HFFc6 (cell line): ENCODE measurements at places on chromosomes 5 and 9.

GRCh38 chr9:74847478-74848152, 40.1 kb downstream of the TRPM6 start:
- H3K27me3 ChIP-seq, result peaks cover 1% of the 10 kb centered on the region
- no peaks in the 10 kb centered on the region for H3K36me3 ChIP-seq
- H3K4me1 ChIP-seq, result peaks cover 13% of the 10 kb centered on the region
- no peak for DNase-seq

DNA sequence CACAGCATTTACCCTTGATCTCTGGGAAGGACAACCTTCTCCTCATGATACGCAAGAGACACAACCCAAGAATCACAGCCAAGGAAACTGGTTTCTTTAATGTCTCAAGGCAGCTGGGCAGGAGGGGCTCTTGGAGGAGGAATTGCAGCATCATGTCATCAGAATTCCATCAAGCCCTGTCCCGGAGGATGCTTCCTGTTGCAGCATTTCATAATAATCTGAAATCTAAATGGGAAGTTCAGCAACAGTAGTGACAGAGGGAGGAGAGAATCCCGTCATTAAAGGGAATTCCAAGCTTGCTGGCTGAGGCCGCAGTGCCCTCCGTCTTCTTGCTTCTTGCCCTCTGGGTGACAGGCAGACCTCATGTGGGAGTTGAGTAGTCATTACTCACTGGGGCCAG, 192.7 kb downstream of the TENT4A start:
- H3K27ac ChIP-seq, result no peak overlapping the region

DNA sequence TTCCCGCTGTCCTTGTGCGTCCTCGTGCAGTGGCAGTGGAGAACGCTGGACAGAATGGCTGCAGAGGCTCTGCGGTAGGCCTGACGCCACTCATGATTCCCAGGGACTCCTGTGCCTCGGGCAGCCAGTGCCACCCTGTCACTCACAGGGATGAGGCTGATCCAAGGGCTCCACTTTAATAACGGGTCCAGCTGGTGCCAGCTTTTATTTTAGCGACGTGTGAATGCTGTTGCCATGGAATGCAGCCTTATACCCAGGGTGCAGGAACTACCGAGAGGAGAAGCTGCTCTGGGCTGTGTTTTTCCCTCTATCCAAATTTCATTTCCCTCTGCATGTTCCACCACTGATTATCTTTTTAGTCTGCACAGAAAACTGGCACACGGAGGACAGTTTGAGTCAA, 15.8 kb upstream of the NTNG2 start:
- no peak overlapping the region for H3K27ac ChIP-seq
- peaks cover 49% of the 10 kb centered on the region for H3K27me3 ChIP-seq
- H3K36me3 ChIP-seq, result no peaks in the 10 kb centered on the region
- no peak overlapping the region for H3K4me3 ChIP-seq
- DNase-seq, result no peak

GRCh38 chr5:78287833-78288232, 6.7 kb downstream of the AP3B1 start:
- peaks cover 37% of the 10 kb centered on the region for H3K36me3 ChIP-seq
- peaks cover 82% of the 10 kb centered on the region for H3K4me1 ChIP-seq
- peak overlapping the region; percentile 82 for H3K4me3 ChIP-seq
- H3K27me3 ChIP-seq, result no peaks in the 10 kb centered on the region; the same call in 1 of the 2 replicates
- peak overlapping the region; percentile 84 for H3K27ac ChIP-seq

DNA sequence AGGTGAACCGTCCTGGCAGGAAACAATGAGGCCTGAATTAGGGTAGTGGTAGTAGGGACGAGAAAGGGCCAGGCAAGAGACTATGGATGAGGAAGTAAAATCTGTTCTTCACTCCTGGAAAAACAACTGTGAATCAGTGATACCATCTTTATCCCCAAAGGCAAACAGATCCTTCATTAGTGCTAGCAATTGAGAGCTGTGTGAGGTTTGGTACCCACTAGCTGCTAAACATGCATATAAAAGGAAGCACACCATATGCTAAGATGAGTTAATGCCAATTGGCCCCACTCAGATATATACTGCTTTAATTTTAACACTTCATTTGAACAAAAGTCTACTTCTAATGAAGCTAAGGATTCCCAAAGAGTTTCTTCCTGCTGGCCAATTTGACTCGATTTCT, 244.8 kb upstream of the NR4A3 start:
- H3K4me3 ChIP-seq, result no peak overlapping the region
- DNase-seq, result no peak
- no peaks in the 10 kb centered on the region for H3K4me1 ChIP-seq
- H3K27me3 ChIP-seq, result peaks cover 17% of the 10 kb centered on the region
- no peak overlapping the region for H3K27ac ChIP-seq
- H3K36me3 ChIP-seq, result no peaks in the 10 kb centered on the region

GRCh38 chr5:32325062-32325461, 12.3 kb upstream of the MTMR12 start:
- peaks cover 22% of the 10 kb centered on the region for H3K4me1 ChIP-seq
- no peaks in the 10 kb centered on the region for H3K27me3 ChIP-seq
- H3K36me3 ChIP-seq, result peaks cover 6% of the 10 kb centered on the region; the same call in 1 of the 2 replicates
- no peak overlapping the region for H3K27ac ChIP-seq

DNA sequence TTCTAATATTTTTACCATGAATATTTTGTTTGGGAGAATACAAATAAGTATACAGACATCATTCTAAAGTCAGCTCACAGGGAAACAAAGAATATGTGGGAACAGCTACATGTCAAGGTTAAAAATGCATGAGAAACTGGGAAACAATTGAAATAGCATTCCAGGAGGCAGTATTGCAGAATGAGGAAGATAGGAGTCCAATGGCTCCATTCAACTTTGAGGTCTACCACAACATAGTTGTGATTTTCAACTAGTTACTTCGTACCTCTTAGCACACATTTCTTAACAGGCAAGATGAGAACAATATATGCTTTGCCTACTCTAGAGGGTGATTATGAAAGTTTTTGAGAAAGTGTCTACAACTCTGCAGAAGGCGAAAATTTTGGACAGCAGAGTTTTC, 35.2 kb upstream of the CAST start:
- DNase-seq, result peak; percentile 86
- H3K27ac ChIP-seq, result peak overlapping the region; percentile 75
- H3K4me3 ChIP-seq, result peak overlapping the region; percentile 2; the same call in 1 of the 2 replicates
- no peaks in the 10 kb centered on the region for H3K36me3 ChIP-seq

GRCh38 chr5:33223563-33224284, 217.0 kb upstream of the TARS1 start:
- no peak overlapping the region for H3K27ac ChIP-seq
- no peak overlapping the region for H3K4me3 ChIP-seq
- no peak for DNase-seq

DNA sequence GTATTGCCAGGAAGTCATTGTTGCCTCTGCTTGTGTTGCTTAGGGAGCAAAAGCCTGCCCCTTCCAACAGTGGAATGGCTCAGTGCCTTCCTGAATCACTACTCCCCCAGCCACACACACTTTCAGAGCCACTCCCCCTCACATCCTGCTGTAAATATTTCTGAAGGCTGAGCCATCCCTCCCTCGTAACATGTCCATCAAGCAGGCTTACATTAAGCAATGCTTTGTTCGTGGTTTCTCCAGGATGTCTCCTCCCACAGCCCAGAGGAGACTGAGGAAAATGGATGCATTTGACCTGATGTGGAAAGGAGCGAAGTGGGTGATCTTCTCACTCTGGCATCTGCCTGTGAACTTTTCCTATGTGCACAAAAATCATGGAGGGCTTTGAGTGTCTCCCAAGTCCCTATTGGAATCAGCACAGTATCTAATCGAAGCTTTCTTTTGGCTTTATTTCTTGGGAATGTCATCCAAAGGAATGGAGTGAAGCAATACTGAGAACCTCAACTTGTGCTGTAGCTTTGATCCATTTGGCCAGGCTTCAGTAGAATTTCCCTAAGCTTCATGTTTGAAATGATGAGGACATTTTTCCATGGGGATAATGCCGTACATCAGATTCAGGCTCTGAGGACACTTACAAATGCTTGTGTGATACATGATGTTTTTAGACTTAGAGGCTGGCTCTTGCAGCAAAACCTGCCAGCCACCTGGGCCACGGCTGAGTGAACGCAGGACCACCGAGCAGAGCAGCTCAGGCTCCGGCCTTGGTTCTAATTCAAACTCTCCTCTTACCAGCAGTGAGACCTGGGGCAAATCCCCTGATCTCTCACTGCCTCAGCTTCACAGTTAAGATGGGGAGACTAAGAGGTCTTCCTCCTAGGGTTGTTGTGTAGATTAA, 389.1 kb downstream of the ENC1 start:
- peak overlapping the region; percentile 24 for H3K4me3 ChIP-seq
- peak overlapping the region; percentile 91 for H3K27ac ChIP-seq
- peak; percentile 97 for DNase-seq

- no peak overlapping the region for H3K27ac ChIP-seq
- peaks cover 7% of the 10 kb centered on the region; the same call in 1 of the 2 replicates for H3K4me1 ChIP-seq
- no peaks in the 10 kb centered on the region for H3K36me3 ChIP-seq
Measured at GRCh38 chr5:124996764-124997077, 250.3 kb upstream of the ZNF608 start.

GRCh38 chr9:37325778-37326177, 96.7 kb upstream of the GRHPR start:
- H3K27me3 ChIP-seq, result peaks cover 2% of the 10 kb centered on the region
- no peaks in the 10 kb centered on the region for H3K36me3 ChIP-seq
- no peaks in the 10 kb centered on the region for H3K4me1 ChIP-seq

- peaks cover 66% of the 10 kb centered on the region for H3K4me1 ChIP-seq
- no peak overlapping the region for H3K27ac ChIP-seq
- no peaks in the 10 kb centered on the region for H3K36me3 ChIP-seq
- no peaks in the 10 kb centered on the region; the same call in 1 of the 2 replicates for H3K27me3 ChIP-seq
- DNase-seq, result no peak
Measured at GRCh38 chr5:67035098-67035740, 161.4 kb downstream of the CD180 start.

DNA sequence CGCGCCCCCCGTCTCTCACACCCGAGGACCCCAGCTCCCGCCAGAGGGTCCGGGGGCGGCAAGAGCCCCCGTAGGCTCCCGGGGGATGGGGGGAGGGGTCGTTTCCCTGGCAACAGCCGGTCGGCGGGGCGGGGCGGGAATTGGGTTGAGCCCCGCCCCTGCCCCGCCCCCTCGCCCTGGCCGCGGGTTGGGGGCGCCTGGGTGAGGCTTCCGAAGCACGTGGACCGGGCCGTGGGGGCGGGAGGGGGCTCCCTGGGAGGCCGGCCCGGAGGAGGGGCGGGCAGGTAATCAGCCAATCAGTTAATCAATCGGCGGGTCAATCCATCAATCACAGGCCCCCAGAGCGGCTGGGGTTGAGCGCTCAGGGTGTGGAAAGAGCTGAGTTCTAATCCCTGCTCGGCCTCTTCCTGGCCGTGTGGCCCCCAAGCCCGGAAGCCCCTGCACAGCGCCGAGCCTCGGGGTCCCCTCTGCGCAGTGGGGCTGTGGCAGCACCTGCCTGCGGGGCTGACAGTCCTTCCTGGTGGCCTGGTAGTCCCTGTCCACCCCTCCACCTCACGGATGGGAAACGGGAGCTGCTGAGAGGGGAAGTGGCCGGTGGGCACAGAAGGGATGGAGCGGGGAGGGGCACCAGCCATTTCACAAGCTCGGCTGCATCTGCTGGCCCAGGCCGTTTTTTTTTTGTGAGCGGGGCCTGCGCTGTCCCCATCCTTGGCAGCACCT, 174.2 kb upstream of the IER5L start:
- H3K27ac ChIP-seq, result peak overlapping the region; percentile 75
- H3K4me3 ChIP-seq, result peak overlapping the region; percentile 85
- H3K36me3 ChIP-seq, result peaks cover 11% of the 10 kb centered on the region
- DNase-seq, result no peak
- H3K27me3 ChIP-seq, result peaks cover 17% of the 10 kb centered on the region

DNA sequence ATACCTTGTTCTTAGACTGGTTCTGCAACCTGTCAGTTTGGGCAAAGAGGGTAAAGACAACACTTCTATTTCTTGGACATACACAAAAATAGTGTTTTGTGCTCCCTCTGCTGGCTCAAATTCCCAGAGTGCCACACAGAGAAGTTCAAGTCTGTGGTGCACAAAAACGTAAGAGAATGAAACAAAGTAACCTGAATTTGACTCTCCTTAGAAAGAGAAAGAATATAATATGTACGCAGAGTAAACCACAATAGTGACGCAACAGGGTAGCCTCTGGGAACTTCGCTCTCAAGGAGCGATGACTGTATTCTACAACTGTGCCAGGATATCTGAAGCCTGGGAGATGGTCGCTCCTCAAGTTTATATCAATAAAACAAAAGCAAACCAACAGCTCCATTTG, 18.5 kb downstream of the DDX31 start:
- peak overlapping the region; percentile 37; the same call in 1 of the 2 replicates for H3K27ac ChIP-seq
- peaks cover 34% of the 10 kb centered on the region for H3K4me1 ChIP-seq
- DNase-seq, result peak; percentile 43
- peaks cover 1% of the 10 kb centered on the region; the same call in 1 of the 2 replicates for H3K27me3 ChIP-seq
- peaks cover 42% of the 10 kb centered on the region for H3K36me3 ChIP-seq
- no peak overlapping the region for H3K4me3 ChIP-seq

- peaks cover 50% of the 10 kb centered on the region for H3K4me1 ChIP-seq
- DNase-seq, result no peak
- H3K36me3 ChIP-seq, result no peaks in the 10 kb centered on the region
- peaks cover 1% of the 10 kb centered on the region; the same call in 1 of the 2 replicates for H3K27me3 ChIP-seq
- H3K4me3 ChIP-seq, result peak overlapping the region; percentile 33; the same call in 1 of the 2 replicates
Measured at GRCh38 chr9:135885100-135885853, 22.1 kb downstream of the CAMSAP1 start.

DNA sequence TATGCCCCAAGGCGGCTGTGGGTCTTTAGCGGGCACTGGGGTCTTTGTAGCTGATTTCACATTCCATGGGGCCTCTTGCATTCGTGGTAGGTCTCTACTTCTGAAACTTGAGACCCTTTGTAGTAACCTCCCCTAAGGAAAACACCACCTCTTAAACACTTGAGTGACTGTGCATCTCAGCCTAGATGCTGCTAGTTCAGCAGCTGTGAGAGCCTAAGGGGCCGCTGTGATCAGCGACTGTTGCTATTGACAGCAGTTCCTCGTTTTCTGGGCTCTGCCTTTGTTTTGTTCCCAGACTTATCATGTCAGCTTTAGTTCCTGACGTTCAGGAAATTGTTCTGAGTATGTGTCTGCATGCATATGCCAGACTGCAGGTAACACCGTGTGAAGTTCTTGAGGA, 171.2 kb downstream of the HSPA4 start:
- H3K36me3 ChIP-seq, result no peaks in the 10 kb centered on the region
- DNase-seq, result no peak
- peaks cover 5% of the 10 kb centered on the region; the same call in 1 of the 2 replicates for H3K4me1 ChIP-seq
- no peak overlapping the region for H3K4me3 ChIP-seq
- no peak overlapping the region for H3K27ac ChIP-seq
- peaks cover 37% of the 10 kb centered on the region for H3K27me3 ChIP-seq

- no peaks in the 10 kb centered on the region for H3K27me3 ChIP-seq
- no peaks in the 10 kb centered on the region for H3K4me1 ChIP-seq
- H3K36me3 ChIP-seq, result no peaks in the 10 kb centered on the region
- no peak overlapping the region for H3K27ac ChIP-seq
- H3K4me3 ChIP-seq, result no peak overlapping the region
- DNase-seq, result peak; percentile 10
Measured at GRCh38 chr5:35644543-35644942, 26.9 kb downstream of the SPEF2 start.

DNA sequence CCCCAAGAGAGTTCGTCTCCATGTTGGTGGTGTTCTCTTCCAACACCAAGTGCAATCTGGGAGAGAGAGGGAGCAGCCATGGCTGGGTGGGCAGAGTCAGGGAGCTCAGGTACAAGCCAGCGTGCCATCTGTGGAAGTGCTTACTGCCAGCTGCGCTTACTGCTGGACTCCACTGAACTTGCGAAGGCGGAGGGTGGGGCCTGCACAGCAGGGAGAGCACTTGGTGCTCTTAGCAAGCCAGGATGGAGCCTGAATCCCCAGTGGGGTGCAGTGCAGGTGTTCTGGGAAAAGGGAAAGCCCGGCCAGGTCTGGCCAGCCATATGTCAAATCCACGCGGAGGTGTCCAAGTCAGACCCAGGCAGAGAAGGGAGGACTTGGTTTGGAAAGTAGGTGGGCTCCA, 142.0 kb downstream of the FANCC start:
- DNase-seq, result no peak
- H3K4me3 ChIP-seq, result no peak overlapping the region
- H3K4me1 ChIP-seq, result peaks cover 15% of the 10 kb centered on the region
- no peaks in the 10 kb centered on the region for H3K36me3 ChIP-seq
- H3K27me3 ChIP-seq, result no peaks in the 10 kb centered on the region; the same call in 1 of the 2 replicates
- H3K27ac ChIP-seq, result no peak overlapping the region
